ENCODE measurements at places on chromosomes 2 and 18.
A peak's percentile ranks its signal among the peaks of the same experiment; 100 is the strongest.

DNA sequence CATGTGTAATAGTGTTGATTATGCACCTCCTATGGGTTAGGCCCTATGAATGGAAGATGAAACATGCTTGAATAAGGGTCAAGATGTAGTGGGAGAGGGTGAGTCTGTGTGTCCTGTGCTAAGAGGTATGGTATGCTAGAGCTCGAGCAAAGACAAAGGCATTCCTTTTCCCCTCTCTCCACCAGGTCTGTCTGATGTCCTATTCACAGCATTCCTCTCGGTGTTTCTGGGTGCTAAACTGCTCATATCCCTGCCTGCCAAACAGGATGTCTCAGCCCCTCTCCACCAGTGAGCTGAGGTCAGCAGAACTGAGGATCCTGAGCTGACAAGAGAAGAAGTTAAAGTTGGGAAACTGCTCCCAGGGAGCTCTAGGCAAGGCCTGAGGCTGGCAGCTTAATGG is 344.9 kb downstream of the TSN start:
- no peak for DNase-seq

DNA sequence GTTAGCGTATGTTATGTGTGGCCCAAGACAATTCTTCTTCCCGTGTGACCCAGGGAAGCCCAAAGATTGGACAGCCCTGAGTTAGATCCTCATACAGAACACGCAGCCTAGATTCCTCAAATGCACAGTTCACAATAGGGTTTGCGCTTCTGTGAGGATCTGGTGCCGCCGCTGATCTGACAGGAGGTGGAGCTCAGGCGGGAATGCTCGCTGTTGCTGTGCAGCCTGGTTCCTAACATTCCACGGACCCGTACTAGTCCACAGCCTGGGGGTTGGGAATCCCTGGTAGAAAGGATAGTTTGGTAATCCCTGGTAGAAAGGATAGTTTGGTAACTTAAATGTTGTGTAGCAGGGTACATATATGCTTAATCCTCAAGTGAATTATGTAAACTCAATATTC is 27.0 kb downstream of the MAPRE3 start:
- DNase-seq = no peak

DNA sequence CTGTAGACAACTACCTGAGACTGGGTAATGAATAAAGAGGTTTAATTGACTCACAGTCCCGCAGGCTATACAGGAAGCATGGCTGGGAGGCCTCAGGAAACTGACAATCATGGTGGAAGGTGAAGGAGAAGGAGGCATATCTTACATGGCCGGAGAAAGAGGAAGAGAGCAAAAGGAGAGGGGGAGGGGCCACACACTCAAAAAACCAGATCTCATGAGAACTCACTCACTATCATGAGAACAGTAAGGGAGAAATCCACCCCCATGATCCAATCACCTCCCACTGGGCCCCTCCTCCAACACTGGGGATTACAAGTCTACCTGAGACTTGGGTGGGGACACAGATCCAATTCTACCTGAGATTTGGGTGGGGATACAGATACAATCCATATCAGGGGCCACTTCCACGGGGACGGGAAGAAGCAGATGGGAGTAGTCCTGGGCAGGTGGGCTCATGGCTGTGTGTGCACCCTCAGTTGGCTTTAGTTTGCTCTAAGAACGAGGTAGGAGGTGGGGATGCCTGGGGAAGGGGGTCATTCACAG is 9.9 kb downstream of the MAB21L4 start:
- no peak for DNase-seq

DNA sequence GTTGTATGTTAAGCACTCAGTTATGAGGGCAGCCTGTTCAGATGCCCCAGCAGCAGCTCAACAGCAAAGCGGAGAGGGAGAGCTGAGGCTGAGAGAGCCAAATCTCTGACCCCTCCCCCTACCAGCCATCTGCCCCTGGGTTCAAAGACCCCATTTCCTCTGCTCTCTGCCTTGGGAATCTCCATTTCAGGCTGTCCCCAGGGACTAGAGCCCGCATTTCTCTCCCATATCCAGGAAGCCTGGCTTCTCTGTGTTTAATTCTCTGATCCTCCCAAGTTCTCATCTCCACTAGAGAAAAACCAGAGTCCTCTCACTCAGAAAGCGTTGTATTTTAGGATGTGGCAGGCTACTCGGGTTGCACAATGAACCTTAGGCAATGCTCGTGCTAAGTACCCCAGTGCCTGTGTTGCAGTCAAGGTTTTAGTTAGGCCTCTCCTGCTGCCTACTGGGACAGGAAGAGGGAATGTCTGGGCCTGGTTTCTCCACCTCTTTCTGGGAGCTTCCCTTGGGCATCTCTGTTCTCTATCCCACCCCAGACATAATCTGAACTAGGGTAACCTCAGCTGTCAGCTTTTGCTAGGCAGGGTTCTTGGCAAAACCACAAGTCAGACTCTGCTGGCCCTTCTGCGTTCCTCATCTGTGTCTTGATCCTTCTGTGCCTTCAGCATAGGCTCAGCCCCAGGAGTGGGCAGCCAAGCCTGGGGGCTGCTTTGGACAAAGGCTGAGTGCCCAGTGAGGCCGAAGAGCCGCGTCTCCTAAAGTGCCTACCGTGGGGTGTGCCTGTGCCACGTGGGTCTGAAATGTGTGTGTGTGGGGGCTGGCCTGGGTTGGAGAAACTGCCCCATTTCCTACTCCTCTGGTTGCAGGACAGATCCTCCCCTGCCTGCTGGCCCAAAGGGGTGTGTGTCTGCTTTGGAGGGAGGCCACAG is 96.8 kb downstream of the STPG4 start:
- peak; percentile 84 for DNase-seq

- no peak for DNase-seq
These were observed 50.1 kb upstream of the KCNH7 start for GRCh38 chr2:162888652-162889051.

- DNase-seq = no peak
These were observed 89.7 kb downstream of the TMEM247 start for GRCh38 chr2:46569061-46569560.

- peak; percentile 11 for DNase-seq
These were observed 76.0 kb downstream of the TGIF1 start for GRCh38 chr18:3525870-3526420.
